Naive thymus-derived CD8-positive, alpha-beta T cell (primary cell): ENCODE measurements at places on chromosomes 4 and X. TPM values are rescaled to one million over a fixed set of nuclear protein-coding genes. Genes with fewer than 3 reads are reported as not detected.
A peak's percentile ranks its signal among the peaks of the same experiment; 100 is the strongest.

QDPR gene
- 22.3 TPM for total RNA-seq

NUDT9 gene
- 18.1 TPM for total RNA-seq

DRD5 gene
- not detected for total RNA-seq

DUSP21 gene
- not detected for total RNA-seq

ZNF157 gene
- 2.2 TPM for total RNA-seq

GRCh38 chr4:16661813-16662212 lies 236.6 kb downstream of the LDB2 start:
- no peak overlapping the region for H3K4me3 ChIP-seq
- no peaks in the 10 kb centered on the region for H3K36me3 ChIP-seq
- no peak for DNase-seq
- no peaks in the 10 kb centered on the region for H3K4me1 ChIP-seq

DNA sequence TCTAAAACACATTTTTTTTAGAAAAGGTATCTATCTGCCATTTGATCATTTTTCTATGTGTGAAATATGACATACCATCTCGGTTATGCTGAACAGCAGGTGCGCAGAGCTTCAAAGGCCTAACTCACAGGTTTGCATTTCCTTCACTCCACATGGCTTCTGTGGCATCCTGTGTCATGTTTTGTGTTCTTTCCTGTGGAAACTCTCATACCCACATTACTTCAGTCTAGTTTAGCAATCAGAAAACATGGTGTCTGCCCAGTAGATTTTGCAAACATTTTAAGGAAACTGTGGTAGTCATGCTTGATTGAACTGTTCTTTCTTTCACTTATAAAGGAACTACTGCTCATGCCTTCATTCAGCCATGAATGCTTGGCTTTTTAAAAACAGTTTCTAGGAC lies 11.3 kb upstream of the ARAP2 start:
- no peaks in the 10 kb centered on the region for H3K27me3 ChIP-seq
- peak overlapping the region; percentile 91 for H3K27ac ChIP-seq
- H3K36me3 ChIP-seq, result no peaks in the 10 kb centered on the region
- H3K4me3 ChIP-seq, result peak overlapping the region; percentile 76
- DNase-seq, result peak; percentile 88

- H3K4me3 ChIP-seq, result no peak overlapping the region
- H3K36me3 ChIP-seq, result no peaks in the 10 kb centered on the region
- no peaks in the 10 kb centered on the region for H3K27me3 ChIP-seq
- no peak overlapping the region for H3K27ac ChIP-seq
- H3K4me1 ChIP-seq, result no peaks in the 10 kb centered on the region
Observed at GRCh38 chr4:23269566-23269965, 576.8 kb downstream of the GBA3 start.

DNA sequence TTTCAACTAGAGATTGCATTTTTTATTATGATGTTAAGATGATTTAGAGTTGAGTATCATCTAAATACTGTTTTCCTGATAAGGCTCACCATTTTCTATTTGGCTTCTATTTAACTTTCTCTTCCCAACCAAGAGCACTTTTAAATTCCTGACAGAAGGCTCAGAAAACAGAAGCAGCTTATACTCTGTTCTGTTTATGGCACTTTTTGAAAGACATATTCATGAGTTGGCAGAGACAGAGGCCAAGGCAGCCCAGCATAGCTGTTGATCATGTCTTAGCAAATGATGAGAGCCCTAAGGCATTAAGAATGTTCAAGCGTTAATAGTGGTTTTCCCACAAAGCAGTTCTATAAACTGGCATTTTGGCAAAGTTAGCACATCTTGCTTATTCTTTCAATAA lies 330.3 kb downstream of the TRAM1L1 start:
- H3K27me3 ChIP-seq, result no peaks in the 10 kb centered on the region
- no peaks in the 10 kb centered on the region for H3K36me3 ChIP-seq
- H3K27ac ChIP-seq, result no peak overlapping the region
- H3K4me3 ChIP-seq, result no peak overlapping the region
- no peak for DNase-seq
- no peaks in the 10 kb centered on the region for H3K4me1 ChIP-seq

GRCh38 chr4:84796394-84796793 lies 170.1 kb downstream of the WDFY3 start:
- H3K36me3 ChIP-seq, result no peaks in the 10 kb centered on the region
- H3K27me3 ChIP-seq, result no peaks in the 10 kb centered on the region
- H3K4me1 ChIP-seq, result no peaks in the 10 kb centered on the region
- no peak overlapping the region for H3K27ac ChIP-seq
- DNase-seq, result no peak
- H3K4me3 ChIP-seq, result no peak overlapping the region

- H3K27ac ChIP-seq, result no peak overlapping the region
- no peaks in the 10 kb centered on the region for H3K36me3 ChIP-seq
Observed at GRCh38 chr4:141349236-141349635, 128.5 kb downstream of the ZNF330 start.

DNA sequence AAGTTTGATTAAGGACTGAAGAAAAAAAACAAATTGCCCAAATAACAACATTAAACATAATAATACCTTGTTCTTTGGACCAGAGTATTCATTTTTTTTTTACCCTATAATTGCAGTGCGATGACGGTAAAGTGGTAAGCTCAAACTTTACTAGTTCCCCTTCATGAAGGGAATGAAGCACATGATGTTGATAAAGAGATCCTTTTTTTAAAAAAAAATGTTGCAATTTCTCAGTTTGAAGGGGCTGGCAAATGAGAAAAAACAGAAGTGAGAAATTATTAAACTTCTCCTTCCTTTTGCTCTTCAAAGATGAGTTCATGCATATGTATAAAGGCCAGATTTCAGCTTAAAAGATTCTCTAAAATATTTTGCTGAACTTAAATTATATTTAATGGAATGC lies 231.7 kb downstream of the C4orf33 start:
- no peak overlapping the region for H3K27ac ChIP-seq
- peaks cover 1% of the 10 kb centered on the region for H3K27me3 ChIP-seq
- no peak overlapping the region for H3K4me3 ChIP-seq
- no peaks in the 10 kb centered on the region for H3K36me3 ChIP-seq
- DNase-seq, result no peak

DNA sequence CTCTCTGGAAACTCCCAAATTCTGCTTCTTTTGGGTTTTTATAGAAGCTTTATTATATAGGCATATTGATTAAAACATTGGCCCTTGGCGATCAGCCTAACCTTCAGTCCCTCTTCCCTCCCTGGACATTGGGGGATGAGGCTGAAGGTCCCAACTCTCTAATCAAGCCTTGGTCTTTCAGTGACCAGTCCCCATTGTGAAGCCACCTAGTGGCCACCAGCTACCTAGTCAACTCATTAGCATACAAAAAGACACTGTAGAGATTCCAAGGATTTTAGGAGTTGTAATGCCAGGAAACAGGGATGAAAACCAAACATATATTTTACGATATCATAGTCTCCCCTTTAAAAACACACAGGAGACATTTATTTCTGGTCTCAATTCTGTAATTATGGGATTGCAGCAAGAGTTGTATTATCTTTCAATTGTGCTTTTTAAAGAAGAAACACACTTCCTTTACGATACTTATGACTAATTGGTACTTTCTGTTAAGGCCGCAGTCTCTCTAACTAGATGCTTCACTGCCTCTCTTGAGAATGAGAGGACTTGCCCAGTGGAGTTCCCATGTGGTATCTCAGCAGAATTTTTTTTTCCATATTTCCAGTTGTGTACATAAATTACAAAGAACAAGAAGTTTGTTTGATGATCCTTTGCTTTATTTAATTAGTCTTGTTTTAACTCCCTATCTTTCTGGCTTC lies 58.2 kb downstream of the WDR17 start:
- H3K36me3 ChIP-seq, result no peaks in the 10 kb centered on the region
- no peak for DNase-seq
- H3K4me1 ChIP-seq, result no peaks in the 10 kb centered on the region
- H3K27me3 ChIP-seq, result peaks cover 9% of the 10 kb centered on the region
- H3K27ac ChIP-seq, result no peak overlapping the region
